ENCODE measurements at places on chromosomes 6 and 20.

DNA sequence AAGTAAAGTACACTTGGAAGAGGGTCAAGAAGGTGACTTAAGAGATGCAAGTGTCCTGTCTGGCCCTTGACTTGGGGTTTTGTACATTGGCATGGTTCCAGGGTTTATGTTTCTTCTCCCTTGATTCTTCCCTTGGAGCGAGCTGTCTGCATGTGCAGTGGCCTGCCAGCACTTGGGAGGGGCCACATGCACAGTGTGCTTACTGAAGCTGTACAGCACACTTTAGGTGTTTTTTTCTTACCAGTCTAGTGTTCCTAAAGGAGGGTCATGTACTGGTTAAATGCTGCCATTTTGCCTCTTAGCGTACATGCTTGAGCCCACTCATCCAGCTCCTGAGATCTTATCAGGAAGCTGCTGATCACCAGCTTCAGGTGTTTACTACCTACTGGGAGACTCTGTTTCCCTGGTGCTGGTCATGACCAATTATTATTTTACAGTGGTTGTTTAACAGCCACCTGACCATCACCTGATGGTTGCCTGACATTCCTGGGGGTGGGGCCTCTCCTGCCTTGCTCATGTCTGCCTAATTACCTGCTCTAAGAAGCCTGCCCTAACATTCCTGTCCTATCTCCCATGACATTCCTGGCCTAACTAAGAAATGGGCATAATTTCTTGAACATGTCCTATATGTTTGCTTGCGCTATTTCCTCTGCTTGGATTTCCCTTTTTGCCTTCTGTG is 182.9 kb downstream of the MCHR2 start:
- DNase-seq = no peak

DNA sequence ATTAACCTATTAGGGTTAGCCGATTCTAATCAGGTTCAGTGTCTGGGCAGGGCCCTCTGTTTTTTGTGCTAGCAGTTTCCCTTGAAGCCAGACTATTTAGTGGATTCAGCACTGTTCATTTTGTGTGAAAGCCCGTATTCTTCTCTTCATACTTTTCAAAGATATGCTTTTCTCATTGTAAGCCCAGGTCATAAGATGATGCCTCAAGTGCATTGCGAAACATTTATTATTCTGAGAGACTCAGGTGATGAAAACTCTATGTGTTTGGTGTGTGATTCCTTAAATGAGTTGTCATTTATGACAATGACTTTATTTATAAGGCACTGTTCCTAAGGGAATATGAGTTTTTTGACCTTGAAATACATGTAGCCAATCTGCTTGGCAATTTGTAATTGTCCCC is 851.0 kb upstream of the FLRT3 start:
- no peak for DNase-seq

GRCh38 chr20:34127792-34128191 is 15.7 kb upstream of the EIF2S2 start:
- no peak for DNase-seq

GRCh38 chr6:20237677-20238460 is 25.6 kb upstream of the MBOAT1 start:
- no peak for DNase-seq

DNA sequence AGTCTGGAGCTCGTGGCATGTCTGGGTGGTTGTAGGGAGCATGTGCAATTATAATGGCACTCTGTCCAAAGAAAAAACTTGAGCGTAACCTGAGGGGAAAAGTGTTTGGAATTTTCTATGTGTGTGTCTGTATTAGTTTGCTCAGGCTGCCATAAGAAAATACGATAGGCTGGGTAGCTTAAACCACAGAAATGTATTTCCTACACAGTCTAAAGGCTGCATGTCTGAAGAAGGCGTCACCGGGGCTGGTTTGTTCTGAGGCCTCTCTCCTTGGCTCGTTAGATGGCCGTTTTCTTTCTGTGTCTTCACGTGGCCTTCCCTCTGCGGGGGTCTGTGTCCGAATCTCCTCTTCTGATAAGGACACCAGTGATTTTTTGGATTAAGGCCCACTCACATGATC is 59.0 kb downstream of the IGF2R start:
- DNase-seq = no peak

DNA sequence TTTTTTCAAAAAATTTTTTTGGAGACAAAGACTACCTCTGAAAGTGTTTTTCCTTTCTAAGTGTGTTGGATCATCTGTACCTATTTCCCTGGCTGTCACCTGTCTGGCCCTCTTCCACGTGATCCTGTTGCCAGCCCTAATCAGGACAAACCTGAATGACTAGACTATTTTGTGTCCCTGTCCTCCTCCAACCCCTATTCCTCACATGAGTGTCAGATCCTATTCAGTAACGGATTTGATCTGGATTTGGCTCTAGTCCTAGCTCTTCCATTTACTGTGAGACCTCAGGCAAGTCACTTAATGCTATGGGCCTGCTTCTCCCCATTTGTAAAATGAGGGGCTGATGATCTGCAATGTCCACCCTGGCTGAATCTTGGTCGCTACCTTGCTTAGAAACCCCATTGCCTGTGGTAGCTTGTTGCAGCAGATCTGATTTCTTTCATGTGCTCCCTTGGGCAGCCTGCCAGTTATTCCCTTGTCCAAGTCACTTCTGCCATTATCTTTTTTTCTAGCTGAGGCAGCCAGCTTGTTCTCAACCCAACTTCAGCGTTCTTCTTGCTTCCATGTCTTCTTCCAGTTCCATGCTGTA is 4.8 kb downstream of the PHF20 start:
- DNase-seq = peak; percentile 42

DNA sequence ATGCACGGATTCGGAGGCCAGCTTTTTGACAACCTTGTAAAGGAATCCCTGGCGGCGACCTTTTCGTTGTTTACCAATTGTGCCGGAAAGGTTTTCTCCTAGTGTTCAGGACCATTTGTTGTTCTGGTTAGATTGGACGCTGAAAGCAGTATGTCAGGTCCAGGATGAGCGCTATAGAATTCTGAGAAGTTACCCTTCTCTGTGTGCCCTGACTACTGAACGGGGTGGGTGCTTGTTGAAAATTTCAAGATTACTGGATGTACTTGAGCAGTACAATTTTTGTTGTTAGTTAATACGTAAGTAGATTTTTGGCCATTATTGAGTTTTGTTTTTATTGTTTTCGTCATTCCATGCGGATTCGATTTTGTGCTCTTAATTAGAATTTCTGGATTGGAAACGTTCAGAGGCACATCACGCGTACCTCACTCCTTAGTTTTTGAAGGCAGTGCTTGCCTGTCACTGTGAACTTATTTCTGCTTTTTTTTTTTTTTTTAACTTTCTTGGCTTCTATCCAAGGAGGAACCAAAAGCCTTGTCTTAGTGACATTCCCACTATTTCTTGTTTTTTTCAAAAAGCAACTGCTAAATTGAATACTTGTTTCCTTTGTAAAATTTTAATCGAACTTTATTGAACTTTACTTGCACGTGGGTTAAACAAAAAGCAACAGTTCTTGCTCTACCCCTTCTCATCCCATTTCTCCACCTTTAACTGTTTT is 898 bp downstream of the XRN2 start:
- no peak for DNase-seq

DNA sequence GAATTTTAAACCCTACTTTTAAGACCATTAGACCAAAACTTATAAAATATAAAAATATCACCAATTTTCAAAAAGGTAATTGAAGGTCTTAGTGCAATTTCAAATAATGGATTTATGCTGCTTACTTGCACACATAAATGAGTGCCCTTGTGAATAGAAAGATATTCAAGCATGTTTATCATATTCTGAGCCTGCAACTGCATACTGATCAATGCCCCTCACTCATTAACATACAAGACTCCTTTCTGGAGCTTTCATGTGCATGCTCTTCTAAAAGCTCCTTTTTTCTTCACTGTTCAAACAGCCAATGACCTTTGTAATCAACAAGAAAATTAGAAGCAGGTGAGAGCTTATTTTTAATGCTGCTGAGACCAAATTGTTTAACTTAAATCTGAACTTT is 1139.3 kb downstream of the HACE1 start:
- DNase-seq = no peak

GRCh38 chr20:48192109-48192508 is 406.8 kb upstream of the SULF2 start:
- no peak for DNase-seq

- DNase-seq = no peak
Measured at GRCh38 chr6:43817192-43817591, 47.2 kb downstream of the VEGFA start.

DNA sequence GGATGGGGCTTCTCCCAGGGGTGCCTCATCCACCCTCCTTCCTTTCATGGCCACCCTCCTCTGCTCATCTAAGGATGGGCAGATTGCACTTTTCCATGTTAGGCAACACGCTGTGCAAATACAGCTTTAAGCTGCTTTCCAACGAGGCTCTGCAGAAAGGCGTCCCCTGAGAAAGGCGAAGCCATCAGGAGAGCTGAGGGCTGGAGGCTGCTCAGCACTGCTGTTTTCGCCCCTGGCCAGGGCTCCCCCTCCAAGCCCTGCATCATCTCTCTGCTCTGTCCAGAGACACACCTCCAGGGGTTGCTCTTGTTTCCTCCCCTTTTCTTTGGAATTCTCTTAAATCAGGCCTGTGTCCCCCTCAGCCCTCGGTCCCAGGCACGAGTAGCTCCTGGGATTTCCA is 526.1 kb downstream of the CDH26 start:
- DNase-seq = no peak

GRCh38 chr6:93779086-93779841 is 359.9 kb upstream of the EPHA7 start:
- DNase-seq = no peak

- no peak for DNase-seq
Measured at GRCh38 chr6:1894954-1895353, 285.2 kb downstream of the FOXC1 start.

- no peak for DNase-seq
Measured at GRCh38 chr6:98984121-98984520, 36.4 kb upstream of the FBXL4 start.

DNA sequence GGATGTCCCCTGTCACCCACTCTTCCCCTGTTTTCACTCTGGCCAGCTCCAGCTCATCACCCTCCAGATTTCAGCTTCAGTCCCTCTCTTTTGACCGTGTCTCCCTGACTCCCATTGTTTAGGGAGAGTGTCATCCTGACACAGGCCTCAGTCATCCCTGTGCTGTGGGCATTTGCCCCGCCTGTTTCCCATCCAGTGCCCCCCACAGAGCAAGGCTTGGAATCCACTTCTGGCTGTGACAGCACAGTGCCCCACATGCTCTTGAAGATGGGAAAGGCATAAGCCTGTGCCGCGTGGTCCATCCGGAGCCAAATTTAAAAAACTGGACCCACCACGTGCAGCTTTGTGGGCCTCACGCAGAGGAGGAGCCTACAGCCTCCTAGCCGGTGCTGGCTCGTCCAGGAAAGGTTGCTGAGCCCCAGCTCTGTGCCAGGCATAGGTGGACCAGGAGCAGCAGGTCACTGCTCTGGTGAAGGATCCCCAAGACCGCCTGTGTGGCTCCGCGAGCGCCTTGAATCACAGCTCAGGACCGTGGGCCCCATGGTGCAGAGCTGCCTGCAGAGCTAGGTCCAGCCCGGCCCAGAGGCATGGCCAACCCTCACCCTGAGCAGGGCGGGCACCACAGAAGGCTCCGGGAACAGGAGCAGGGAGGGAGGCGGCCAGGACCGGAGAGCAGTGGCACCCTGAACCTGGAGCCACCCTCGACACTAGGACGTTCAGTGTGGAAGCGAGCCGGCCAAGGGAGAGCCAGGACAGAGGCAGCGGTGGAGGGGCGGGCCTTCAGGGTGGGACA is 172.8 kb downstream of the CDH4 start:
- no peak for DNase-seq

GRCh38 chr6:159977255-159977903 is 8.5 kb downstream of the IGF2R start:
- no peak for DNase-seq

DNA sequence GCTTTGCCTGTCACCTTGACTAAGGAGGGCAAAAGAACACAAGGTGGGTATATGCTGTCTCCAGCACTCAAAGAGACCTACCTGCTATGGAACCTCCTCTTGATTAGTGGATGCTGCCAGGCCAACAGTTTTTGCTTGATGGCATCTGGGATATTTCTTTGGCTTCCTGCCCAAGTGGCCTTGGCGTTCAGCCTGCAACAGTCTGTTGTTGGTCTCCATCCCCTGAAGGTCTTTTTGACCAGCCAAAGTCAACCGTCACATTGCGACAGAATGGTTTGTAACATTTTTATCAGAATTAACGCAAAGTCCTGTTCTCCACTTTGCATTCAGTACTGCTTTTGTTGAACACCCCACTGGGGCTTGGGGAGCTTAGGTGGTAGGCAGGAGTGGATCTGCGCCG is 37.1 kb downstream of the SERPINB1 start:
- peak; percentile 62 for DNase-seq

- no peak for DNase-seq
Measured at GRCh38 chr20:62048821-62049291, 16.8 kb downstream of the TAF4 start.

DNA sequence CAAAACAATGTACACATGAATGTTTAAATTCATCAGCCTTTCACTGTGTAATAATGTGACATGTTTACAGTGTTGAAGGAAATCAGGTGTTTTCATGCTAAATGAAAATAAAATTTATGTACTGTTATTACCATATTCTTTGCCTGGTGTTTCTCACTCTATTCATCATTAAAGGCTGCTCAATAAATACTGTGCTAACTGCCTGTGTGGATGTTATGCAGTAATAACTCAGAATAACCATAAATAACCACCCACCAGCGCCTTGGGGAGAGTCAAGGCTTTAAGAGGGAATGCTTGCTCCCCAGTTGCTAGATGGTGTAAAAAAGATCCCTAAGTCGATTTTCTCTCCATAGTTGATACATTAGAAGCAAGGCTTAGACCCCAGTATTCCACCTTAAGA is 299.9 kb downstream of the EYA4 start:
- DNase-seq = no peak

GRCh38 chr20:53941680-53942471 is 128.5 kb downstream of the BCAS1 start:
- DNase-seq = no peak

- DNase-seq = no peak
Measured at GRCh38 chr6:148217921-148218320, 124.7 kb upstream of the SASH1 start.

- DNase-seq = peak; percentile 85
Measured at GRCh38 chr20:50191544-50192363, 1.1 kb downstream of the CEBPB start.

DNA sequence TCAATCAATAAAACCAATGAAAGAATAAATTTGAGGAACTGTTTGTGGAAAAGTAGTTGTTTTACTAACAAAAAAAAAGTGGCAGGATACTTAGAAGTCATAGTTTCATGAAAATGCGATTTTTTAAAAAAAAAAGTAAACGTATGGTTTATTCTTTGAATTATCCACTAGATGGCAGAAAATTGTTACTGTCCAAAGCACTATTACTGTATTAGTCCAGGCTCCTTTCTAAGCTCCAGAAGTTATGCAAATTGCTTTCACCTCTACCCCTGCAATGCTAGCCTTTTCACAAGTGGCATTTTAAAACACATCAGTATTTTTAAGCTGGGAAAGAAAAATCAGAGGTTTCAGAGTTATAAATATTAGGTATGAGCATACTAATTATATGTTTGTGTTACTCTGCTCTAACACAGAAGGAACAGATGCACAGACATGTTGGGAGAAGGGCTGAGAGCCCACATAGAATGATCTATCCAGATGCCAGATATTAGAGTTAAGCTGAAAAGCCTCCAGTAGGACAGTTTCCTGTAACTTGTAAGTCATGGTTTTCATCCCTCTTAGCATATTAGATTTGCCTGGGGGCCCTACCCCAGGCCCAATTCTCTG is 63.9 kb downstream of the FHL5 start:
- DNase-seq = peak; percentile 51
